Activated CD4-positive, CD25-positive, alpha-beta regulatory T cell treated with anti-CD3 and anti-CD28 coated beads, Interleukin-2, amount 50 U/mL, for 24 hours (primary cell): ENCODE measurements at places on chromosomes 7 and 10.
A peak's percentile ranks its signal among the peaks of the same experiment; 100 is the strongest.

DNA sequence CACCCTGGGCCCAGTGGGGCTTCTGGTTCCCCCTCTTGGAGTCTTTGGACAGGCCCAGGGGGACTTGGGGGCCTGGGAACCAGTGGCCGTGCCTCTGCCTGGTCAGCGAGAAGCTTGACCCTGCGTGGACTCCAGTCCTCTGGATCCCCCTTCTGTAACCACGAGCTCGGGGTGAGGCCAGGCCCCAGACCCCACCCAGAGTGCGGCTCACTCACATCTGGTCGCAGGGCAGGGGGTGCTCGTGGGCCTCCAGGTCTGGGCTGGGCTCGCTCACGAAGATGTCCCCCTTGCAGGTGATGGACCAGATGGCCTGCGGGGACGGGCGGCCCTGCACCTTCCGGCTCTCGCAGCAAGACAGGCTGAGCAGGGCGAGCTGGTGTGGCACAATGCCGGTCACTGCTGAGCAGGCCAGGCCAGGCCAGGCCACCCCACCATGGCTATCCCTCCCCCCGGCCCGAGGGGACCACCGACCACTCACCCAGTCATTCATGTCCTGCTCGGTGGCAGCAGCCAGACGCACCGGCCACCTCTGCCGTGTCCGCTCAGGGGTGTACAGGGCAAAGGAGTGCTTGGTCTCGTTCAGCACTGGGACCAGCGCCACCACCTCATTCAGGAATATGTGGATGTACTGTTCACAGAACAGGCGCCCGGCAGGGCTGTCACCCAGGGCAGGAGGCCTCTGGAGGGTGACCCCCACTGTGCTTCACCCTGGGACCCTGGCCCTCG lies 19.7 kb downstream of the BHLHA15 start:
- ATAC-seq, result no peak

GRCh38 chr7:137110535-137110934 lies 233.0 kb downstream of the PTN start:
- ATAC-seq, result no peak

DNA sequence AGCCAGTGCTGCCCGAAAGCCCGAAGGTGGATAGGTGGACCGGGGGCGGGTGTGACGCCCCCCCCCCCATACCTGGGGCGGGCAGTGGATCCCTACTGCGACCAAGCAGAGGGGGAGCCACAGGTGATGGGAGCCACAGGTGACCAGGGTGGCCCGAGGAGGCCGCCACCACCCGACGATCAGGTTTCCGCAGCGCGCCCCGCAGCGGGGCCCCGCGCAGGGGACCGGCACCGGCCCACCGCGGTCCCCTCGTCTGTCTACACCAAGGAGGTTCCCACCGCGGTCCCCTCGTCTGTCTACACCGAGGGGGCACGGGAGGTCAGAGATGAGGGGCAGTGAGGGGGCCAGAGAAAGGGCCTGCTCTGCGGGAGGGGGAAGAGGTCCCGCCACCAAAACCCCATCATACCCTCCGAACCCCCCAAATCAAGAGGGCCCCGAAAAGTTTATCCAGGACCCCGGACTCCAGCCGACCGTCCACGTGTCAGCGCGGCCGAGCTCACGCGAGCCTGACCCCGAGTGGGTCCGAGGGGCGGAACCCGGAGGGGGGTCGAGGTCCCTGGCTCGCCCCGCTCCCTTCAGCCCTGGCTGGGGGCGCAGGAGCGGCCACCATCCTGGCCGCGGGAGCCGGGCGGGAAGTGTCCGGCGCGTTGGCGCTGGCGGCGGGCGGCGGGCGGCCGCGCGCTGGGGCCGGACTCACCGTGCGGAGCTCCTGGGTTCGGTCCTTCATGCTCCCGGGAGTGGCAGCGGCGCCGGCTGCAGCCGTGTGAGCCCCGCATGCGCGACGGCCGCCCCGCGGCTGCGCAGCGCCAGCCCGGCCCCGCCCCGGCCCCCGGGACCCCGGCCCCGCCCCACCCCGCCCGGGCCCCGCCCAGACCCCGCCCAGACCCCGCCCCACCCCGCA lies at the start of gene STX1A:
Gene STX1A, minus strand, starts transcription at position 765 of the 901 bp plus-strand sequence. Its CDS starts 38 bp downstream, at position 727.
- peak; percentile 49 for ATAC-seq

GRCh38 chr7:78714356-78714755 lies 739.1 kb downstream of the MAGI2 start:
- ATAC-seq, result no peak

GRCh38 chr7:50467817-50468610 lies 17.9 kb upstream of the FIGNL1 start:
- peak; percentile 91 for ATAC-seq

DNA sequence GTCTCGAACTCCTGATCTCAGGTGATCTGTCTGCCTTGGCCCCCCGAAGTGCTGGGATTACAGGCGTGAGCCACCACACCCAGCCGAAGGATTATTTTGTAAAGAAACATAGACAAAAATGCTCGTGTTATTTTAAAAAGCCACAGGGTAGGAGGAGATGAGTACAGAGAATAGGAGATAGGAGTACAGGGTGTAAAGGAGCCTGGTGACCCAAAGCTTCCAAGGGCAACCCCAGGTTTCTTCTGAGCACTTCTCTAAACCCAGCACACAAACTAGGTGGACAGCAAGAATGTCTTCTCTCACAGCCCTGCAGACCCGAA lies 54.7 kb downstream of the ZNF467 start:
- ATAC-seq, result no peak

GRCh38 chr7:28298870-28299518 lies 113.3 kb upstream of the CREB5 start:
- no peak for ATAC-seq

GRCh38 chr7:44615149-44615611 lies 8.8 kb downstream of the OGDH start:
- no peak for ATAC-seq

DNA sequence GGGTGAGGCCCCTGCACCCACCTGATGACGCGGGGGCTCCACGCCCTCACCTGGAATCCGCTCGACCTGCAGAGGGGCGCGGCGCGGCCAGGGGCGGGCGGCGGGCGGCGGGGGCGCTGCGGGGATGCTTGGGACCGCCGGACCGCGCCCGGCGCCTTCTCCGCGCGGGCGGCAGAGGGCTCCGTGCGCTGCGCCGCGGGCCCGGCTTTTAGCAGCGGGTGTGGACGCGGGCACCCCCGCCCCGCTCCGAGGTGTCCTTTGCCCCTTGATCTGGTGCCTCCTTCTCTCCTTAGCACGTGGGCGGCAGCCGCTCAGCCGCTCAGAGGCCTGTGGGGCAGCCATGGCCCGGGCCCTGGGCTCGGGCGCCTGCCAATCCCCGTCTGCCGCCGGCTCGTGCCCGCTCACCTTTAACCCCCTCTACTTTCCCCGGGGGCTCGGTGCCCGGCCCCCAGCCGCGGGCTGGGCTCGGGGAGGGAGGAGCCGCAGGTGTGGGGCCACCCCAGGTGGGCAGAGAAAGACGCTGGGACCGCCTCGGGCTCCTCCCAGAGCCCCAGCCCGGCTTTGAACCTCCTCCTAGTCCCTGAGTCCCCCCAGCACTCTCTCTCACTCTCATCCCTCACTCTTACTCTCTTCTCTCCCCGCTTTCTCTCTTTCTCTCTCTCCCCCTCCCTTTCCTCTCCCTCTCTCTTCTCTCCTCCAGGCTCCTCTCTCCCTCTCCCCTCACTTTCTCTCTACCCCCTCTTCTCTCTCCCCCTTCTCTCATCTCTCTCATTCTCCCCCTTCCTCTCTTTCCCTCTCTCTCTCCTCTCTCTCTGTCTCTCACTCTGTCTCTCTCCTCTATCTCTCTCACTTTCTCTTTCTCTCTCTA lies 19.7 kb upstream of the VPS37D start:
- peak; percentile 64 for ATAC-seq

GRCh38 chr10:58856508-58857240 lies 319.8 kb upstream of the PHYHIPL start:
- no peak for ATAC-seq

DNA sequence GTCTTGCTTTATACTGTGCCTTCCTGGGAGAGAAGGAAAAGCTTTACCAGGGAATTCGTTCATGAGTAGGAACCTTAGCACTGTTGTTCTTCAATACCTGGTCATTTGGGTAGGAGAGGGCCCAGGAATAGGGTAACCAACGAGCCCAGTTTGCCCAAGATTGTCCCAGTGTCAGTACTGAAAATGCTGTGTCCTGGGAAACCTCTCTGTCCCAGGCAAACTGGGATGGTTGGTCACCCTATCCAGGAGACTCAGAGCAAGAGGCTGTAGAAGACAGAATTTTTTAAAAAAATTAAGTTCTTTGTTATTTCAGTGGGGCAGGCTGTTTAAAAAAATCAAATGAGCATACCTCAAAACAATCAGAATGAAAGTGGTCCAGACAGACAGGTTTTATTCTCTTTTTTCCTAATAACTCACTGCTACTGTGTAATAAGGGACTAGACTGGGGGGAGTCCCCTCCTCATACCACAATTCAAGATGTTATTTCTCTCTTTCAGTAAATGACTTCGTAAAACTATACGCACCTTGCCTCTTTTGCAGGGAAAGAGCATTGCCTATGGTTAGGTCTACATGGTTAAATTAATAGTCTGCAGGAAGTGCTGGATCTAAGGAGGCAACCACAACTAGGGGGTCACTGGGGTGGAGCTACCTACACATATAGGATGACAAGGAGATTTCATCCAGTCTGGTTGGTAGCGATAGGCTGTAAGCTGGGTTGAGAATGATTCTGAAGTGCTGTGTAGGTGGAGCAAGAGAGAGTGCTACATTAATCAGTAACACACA lies 41.1 kb upstream of the FAM133B start:
- ATAC-seq, result peak; percentile 79

GRCh38 chr10:112345743-112346142 lies 28.2 kb upstream of the ACSL5 start:
- ATAC-seq, result no peak

DNA sequence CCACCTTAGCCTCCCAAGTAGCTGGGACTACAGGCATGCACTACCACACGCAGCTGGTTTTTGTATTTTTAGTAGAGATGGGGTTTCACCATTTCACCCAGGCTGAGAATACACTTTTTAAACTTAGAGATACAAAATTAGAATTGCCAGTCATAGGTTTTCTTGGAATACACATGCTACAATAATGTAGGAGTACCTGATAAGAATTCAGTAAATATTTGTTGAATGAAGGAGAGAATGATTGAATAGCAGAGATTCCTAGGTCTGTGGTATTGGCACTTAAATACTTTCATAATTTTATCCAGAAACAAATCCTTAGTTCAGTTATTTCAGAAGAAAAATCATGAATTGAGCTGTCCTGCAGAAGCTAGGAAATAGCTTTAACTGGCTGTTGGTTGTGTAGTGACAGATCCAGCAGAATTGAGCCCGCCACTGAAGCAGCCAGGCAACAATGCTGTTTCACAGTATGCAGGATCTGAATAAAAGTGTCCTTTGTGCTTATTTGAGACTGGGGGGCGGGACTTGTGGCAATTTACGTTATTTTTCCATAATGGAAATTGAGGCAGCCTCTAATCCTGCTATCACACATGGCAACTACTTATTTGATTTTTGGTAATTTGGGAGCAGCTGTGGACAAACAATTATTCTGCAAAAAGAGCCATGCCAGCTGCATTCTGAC lies 31.5 kb downstream of the NRF1 start:
- no peak for ATAC-seq
